Stimulated activated CD8-positive, alpha-beta memory T cell treated with anti-CD3 and anti-CD28 coated beads, Interleukin-7, amount 100 ng/mL, for 1 hour (primary cell): ENCODE measurements at places on chromosomes 12 and 14.

DNA sequence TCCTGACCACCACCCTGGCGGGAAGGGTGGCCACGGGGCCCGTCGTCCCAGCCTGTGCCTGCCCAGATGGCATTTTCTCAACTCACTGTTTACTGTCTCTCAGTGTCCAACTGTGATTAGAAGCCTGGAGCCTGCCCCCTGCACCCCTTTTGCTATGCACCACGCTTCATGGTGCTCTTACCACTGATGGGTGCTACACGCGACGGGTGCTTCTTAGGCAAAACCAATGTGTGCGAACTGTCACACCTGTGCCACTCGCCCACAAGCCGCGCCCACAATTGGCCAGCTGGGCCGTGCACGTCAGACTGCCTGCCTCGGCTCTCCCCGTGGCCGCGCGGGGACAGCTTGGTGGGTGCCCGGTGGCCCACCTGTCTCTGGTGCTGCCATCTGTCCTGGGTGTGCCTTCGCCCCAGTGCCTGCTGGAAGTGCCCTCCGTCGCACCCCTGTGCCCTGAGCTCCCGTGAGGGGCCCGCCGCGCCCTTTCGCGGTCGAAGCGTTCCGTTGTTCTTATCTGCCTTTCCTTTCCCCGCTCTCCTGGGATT is 15.1 kb upstream of the AMN start:
- DNase-seq, result no peak

DNA sequence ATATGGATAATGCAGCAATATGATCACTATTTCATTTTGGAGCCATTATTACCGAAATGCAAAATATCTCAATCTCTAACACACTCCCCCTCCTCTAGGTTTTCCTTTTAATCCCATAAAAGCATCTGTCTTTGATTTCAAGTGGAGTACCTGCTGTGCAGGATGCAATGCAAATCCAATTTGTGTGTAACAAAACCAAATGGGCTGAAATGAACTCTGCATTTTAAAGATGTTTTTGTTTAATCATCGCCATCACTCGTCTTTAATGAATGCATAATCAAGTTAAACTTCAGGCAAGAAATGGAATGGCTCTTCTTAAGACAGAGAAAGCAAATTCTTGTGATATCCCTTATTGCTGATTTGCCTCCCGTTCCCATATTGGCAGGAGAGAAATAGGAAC is 114.3 kb downstream of the SLC15A5 start:
- no peak for DNase-seq

GRCh38 chr12:100184549-100185145 is 16.0 kb upstream of the ACTR6 start:
- DNase-seq, result no peak

- DNase-seq, result no peak
Observed at GRCh38 chr12:119674560-119674959, 6.6 kb downstream of the PRKAB1 start.

GRCh38 chr14:99685596-99685995 is 1.5 kb downstream of the CYP46A1 start:
- no peak for DNase-seq

DNA sequence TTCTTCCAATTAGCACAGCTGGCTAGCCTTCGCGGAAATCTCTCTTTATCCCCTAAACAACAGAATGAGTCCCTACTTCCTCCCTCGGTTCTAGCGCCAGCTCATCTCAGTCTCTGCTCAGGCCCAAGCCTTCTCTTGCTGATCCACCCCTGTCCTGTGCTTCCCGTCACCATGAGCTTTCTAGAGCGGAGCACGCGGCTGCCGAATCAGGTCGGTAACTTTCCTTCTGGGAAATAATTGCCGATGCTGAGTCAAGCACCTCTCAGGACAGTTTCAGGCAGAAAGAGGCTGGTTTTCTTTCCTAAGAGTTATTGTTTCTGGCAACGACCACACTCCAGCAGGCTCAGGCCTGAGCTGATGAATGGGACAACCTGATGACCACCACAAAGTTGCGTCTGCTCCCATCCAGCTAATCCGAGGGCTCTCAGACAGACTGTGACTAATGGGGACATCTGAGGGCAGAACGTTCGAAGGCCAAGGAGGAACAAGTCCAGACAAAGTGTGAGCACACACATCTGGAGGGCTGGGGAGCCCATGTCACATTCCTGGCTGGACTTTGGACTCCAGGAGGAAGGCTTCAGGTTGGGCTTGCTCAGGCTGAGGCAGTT is 13.6 kb upstream of the GPR68 start:
- DNase-seq, result no peak

DNA sequence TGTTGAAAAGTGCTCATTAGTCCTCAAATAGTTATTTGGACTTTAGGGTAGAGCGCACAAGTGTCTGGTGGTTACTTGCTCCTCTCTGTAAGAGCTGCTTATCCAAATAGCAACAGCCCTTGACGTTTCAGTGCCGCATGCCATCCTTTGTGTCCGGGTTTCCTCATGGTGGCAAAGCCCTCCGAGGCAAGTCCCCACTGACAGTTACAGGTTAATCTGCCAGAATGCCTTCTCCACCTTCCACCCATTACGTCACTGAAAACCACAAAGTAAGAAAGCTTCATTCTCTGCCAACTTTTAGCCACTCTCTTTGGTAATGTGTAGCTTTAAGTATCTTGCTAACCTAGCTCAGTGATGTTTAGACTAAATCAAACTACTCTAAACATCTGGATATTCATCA is 78.6 kb downstream of the POLR3B start:
- DNase-seq, result no peak

- no peak for DNase-seq
Observed at GRCh38 chr14:71636076-71636475, 296.2 kb upstream of the RGS6 start.

DNA sequence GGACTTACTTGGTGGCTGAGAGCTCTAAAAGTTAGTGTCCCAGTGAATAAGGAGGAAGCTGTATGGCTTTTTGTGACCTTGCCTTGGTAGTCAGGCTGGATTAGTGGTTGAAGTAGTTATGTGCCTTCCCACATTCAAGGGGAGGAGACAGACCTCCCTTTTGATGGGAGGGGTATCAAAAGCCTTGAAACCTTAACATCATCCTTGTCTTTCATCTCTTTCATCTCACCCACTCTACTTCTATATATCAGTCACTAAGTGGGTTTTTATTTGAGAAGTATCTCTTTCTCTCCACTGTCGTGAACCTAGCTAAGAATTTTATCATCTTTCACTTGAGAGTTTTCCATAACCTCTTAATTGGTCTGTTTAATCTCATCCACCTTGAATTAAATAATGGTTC is 15.7 kb downstream of the NUBPL start:
- DNase-seq, result no peak

DNA sequence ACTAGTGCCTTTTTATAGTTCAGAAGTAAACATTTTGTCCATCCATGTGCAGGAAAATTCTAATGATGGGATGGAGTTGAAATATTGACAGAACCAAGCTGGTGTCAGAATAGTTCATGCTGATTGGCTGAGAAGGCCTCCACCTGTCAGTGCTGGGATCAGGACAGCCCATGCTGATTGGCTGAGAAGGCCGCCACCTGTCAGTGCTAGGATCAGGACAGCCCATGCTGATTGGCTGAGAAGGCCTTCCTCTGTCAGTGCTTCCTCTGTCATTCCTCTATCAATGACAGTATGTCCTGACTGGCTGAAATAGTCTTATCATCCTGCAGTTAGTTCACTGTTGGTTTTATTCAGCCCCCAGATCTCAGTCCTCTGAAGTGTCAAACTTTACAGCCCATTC is 95.7 kb downstream of the PPP2R5C start:
- no peak for DNase-seq

GRCh38 chr14:47223656-47224055 is 451.7 kb downstream of the MDGA2 start:
- no peak for DNase-seq

GRCh38 chr12:71587012-71587411 is 76.6 kb downstream of the ZFC3H1 start:
- no peak for DNase-seq

GRCh38 chr12:87227162-87227561 is 802.0 kb downstream of the C12orf50 start:
- no peak for DNase-seq

GRCh38 chr14:72745546-72745945 is 148.4 kb downstream of the DPF3 start:
- no peak for DNase-seq

DNA sequence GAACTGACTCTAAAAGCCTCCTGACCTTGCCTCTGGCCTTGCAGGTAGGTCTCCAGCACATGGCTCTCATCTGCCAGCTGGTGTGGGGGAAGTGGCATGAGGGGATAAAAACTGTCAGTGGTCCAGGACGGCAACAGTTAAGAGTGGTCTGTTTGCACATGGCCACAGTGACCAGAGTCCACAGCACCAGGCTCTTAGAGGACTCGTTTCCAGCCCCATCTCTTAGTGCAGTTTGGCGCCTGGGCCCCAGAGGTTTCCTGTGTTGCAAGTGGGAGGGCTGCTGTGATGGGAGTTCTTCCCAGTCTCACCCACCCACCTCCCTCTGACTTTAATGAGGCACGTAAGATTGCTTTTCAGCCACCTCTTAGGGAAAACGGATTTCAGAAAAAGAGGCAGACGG is 37.0 kb downstream of the APPL2 start:
- DNase-seq, result no peak

GRCh38 chr14:80387563-80387981 is 176.3 kb upstream of the DIO2 start:
- DNase-seq, result no peak

DNA sequence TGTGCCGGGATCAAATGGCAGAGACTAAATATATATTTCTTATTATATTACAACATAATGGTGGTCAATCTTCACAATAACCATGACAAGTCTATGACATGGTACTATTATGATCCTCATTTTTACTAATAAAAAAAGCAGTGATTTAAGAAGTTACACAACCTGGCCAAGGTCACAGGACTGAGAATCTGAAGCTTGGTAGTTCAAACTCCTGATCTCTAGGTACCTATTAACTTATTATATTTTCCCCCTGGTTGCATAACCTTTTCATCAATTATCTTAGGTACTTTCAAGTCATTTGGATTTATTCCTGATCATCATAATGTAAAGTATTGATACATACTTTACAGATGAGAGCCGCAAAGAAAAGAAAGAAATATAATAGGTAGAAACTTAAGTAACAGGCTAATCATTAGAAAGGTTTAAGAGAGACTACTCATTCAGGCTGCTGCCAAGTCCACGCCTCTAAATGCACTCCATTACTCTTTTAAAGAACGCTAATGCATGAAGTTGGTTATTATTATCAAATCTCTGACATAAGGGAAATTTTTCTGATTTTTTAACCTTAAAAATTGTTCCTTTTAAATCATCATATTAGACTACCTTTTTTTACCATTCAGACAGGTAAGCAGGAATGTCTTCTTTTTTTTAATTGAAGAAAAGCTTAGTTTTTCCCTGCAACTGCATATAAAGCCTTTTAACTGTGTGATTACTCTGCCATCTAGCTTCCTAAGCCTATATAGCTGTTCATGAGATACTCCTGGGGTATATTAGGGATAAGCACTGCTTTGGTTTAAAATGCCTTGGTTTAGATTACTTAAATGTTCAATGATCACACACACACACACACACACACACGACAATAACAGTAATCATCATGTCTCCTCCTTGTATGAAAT is 35.6 kb downstream of the RPS29 start:
- DNase-seq, result no peak

- no peak for DNase-seq
Observed at GRCh38 chr14:54472315-54472714, 16.5 kb downstream of the GMFB start.

- DNase-seq, result no peak
Observed at GRCh38 chr12:106581543-106582248, 1.1 kb upstream of the RFX4 start.

GRCh38 chr12:41073633-41074472 is 114.3 kb upstream of the PDZRN4 start:
- DNase-seq, result no peak

- DNase-seq, result no peak
Observed at GRCh38 chr14:56118611-56119181, 485 bp downstream of the PELI2 start.

DNA sequence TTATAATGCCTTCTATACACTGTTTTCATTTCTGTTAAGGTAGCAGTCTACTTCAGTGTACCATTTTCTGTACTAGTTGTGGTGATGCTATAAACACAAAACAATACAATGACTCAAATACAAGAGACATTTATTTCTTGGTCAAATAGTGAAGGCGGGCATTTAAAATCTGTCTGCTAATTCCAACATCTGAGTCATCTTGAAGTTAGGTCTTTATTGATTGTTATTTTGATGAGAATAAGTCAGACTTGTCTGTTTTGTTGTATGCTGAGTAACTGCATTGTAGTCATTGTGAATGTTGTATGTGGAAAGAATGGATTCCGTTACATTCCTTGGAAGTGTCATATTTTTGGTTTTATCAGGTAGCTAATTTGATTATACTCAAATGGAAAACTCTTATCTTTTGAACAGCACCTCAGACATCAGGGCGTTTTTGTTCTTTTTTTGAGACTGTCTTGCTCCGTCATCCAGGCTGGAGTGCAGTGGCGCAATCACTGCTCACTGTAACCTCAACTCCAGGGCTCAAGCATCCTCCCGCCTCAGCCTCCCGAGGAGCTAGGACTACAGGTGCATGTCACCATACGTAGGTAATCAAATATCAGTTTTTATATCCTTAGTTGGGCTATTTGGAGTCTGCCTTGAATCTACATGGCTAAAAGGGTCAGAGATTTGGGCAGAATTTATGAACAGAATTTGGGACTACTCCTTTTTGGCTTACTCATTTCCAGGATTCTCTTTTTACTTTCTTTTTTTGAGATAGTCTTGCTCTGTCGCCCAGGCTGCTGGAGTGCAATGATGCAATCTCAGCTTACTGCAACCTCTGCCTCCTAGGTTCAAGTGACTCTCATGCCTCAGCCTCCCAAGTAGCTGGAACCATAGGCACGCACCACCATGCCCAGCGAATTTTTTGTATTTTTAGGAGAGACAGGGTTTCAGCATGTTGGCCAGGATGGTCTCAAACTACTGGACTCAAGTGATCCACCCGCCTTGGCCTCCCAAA is 56.8 kb downstream of the PAPLN start:
- DNase-seq, result no peak

GRCh38 chr14:67393689-67394088 is 18.3 kb downstream of the PLEK2 start:
- no peak for DNase-seq

DNA sequence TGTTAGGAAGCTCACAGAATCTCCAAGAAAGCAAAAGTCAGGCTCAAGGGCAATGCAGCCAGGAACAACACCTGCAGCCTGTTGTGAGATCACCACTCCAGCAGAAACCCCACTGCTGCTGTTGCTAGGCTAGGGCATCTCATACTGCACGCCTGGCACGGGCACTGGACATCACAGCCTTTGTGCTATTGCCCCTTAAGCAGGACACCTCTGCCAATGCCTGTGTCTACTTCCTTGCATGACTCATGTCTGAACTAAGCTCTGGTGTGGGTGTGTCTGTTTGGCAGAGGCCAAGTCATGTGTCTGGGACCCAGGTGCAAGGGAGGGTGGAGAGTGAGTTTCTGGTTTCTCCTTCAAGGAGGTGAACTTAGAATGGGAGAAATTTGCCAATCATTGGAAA is 10.0 kb upstream of the DDX47 start:
- DNase-seq, result no peak

DNA sequence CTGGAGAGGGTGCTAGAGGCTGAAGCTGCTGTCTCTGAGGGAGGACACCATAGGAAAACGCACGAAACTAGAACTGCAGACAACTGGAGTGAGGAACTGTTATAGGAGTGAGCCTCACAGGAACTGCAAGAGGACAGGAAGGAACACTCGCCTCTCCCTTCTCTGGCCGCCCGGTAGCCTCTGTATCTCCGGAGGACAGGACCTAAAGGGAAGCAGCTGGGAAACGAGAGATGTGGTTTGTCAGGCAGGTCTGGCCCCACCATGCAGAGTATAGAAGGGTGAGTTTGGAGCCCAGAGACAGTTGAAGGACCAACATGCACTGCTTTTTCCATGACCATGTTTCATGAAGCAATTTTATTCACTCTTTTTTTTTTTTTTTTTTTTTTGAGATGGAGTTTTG is 127.3 kb downstream of the EFCAB11 start:
- no peak for DNase-seq
